ENCODE measurements at places on chromosomes 6 and 20.

GRCh38 chr20:48065833-48066232 lies 280.6 kb upstream of the SULF2 start:
- no peak for DNase-seq

- no peak for DNase-seq
These were observed 37.7 kb downstream of the MDFI start for GRCh38 chr6:41675992-41676391.

DNA sequence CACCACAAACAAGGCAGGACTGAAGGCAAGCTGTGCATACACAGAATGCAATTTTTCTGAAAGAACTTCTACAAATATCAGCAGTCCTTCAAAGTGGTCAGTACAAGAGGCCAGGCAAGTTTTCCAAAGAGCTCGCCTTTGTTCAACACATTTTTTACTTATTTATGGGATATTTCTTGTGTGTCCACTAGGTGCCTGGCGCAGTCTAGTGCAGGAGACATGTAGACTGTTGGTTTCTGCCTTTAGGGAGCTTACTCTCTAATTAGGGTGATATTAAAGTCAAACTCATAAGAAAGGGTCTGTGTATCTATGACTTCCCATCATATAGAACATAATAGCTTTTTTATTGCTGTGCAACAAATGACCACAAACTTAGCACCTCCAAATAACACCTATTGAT lies 21.2 kb upstream of the VEGFA start:
- DNase-seq, result no peak

DNA sequence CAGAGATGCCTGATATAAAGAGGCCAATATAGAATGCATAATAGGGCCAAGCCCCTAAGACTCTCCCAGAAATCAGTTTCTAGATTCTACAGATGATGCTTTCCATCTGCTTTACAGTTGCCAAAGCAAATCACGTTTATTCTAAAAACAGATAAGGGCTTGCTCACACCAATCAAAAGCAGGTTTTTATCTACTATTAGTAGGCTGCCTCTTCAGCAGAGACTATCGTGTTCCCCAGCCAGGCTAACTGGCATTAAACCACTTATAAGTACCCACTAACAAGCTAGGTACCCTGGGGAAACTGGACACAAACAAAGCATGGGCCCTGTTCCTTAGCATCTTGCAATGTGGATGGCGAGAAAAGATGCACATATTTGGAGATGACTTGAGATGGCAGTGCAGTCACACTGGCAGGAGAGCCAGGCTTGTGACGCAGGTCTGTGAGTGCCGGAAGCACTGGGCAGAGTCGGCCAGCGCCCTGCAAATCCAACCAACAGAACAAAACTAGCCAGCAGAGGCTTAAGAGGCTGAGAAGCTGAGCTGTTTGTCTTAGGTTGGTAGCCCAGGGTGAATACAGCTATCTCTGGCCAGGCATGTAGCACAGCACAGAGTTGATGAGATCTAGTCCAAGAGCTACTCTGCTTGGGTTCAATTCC lies 73.4 kb downstream of the GFOD1 start:
- DNase-seq, result peak; percentile 58

GRCh38 chr20:57148263-57148662 lies 118.2 kb downstream of the BMP7 start:
- DNase-seq, result no peak

- DNase-seq, result no peak
These were observed 148.8 kb upstream of the EPHA7 start for GRCh38 chr6:93568169-93568568.

DNA sequence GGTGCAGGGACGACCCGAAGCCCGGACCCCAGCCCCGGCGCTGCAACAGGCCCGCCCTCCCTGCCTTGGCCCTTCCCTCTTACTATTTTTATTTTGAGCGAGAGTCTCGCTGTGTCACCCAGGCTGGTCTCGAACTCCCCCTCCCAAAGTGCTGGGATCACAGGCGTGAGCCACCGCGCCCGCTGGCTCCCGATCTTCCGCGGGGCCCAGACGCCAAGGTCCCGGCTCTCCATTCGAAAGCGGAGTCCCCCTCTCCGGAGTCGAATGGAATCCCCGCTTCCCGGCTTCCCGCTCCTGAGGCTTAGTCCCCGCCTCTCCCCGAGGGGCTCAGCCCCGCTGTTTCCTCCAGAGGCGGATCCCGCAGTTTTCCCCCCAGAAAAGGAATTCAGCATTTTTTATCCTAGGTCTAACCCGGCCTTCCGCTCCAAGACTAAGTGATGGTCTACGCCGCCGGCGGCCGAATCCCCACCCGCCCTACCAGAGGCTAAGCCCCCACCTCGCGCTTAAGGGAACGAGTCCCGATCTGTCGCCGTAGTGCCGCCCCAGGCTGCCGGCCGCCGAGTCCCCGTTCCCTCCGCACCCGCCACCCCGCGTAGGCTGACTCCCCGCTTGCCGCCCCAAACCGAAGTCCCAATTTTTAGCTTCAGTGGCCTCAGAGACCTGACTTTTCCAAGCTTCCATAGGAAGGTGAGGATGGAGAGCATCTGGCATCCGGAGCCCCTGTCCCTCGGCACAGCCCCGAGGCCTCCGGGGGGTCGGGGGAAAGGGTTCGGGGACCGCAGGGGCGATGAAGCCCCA lies 11.5 kb upstream of the TMC2 start:
- peak; percentile 40 for DNase-seq

DNA sequence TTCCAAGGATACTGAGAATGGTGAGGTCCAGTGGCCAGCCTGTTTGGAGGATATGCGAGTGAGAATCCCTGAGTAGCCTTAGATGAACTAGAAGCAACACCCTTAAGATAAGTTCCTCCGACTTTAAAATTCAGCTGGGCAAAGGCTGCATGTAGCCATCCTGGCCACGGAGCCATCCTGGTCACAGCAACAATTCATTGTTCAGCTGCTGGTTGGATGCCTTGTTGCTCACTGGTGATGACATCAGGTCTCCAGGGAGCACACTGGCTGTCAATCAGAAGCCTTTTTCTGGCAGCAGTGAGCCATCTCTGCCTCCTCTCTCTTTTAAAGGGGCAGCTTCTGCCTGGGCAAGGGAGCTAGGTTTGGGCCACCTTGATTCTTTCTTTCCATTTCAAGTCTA lies 22.4 kb upstream of the RIMS4 start:
- no peak for DNase-seq

- peak; percentile 8 for DNase-seq
These were observed 47.8 kb downstream of the ARHGAP40 start for GRCh38 chr20:38649275-38649891.

- DNase-seq, result no peak
These were observed 143.8 kb downstream of the BTBD3 start for GRCh38 chr20:12061466-12061865.

DNA sequence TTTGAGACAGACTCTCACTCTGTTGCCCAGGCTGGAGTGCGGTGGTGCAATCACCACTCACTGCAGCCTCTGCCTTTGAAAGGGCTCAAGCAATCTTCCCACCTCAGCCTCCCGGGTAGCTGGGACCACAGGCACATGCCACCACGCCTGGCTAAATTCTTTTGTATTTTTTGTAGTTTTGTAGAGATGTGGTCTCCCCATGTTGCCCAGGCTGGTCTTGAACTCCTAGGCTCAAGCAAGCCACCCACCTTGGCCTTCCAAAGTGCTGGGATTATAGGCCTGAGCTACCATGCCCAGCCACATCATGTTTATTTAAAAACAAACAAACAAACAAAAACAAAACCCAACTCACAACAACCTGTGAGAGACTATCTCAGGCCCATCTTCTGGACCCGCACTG lies 29.7 kb upstream of the APCDD1L start:
- no peak for DNase-seq

Measured in anterior cingulate cortex (tissue), 58 donors.